ENCODE measurements at places on chromosomes 2 and 18. TPM values are rescaled to one million over a fixed set of nuclear protein-coding genes. Genes with fewer than 3 reads are reported as not detected.

AP1S3 gene
- total RNA-seq = 23.0 TPM

- no peaks in the 10 kb centered on the region for H3K36me3 ChIP-seq
- H3K4me3 ChIP-seq = no peak overlapping the region
- no peak overlapping the region for H3K27ac ChIP-seq
- no peak for DNase-seq
- no peaks in the 10 kb centered on the region for H3K27me3 ChIP-seq
Observed at GRCh38 chr2:209441541-209441940, 17.7 kb downstream of the MAP2 start.

- peak within 1 kb of the TSS; percentile 62 for H3K4me3 ChIP-seq
- peak; percentile 52 for DNase-seq
- H3K27me3 ChIP-seq = peaks cover 42% of the 10 kb centered on the region
- H3K36me3 ChIP-seq = no peaks in the 10 kb centered on the region
- peaks cover 11% of the 10 kb centered on the region for H3K4me1 ChIP-seq
Observed at GRCh38 chr2:176187899-176188773, at the start of gene HOXD1. HOXD1 (plus strand) TSS chr2:176188668; CDS start chr2:176188802, 134 bp downstream.

DNA sequence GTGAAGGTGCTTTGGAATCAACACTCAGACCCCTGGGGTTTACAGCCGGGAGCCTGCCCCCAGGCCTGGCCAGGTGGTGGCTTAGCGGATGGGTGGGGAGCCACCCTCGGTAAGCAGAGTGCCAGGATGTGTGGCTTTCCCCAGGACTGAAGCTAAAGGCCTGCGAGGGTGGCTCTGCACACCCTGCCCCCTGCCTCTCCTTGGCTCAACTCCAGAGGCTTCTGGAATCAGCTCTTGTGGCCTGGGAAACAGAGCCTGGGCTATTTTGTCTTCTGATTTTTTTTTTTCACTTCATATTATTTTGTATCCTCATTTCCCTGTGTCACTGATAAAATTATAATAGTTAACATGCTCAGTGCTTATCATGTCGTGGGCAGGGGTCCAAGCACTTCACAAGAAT lies 79.8 kb downstream of the RHOB start:
- peaks cover 8% of the 10 kb centered on the region for H3K4me1 ChIP-seq
- no peak overlapping the region for H3K27ac ChIP-seq
- no peak for DNase-seq
- no peak overlapping the region for H3K4me3 ChIP-seq
- H3K27me3 ChIP-seq = no peaks in the 10 kb centered on the region

EPAS1 gene
- 1.2 TPM for total RNA-seq

DNA sequence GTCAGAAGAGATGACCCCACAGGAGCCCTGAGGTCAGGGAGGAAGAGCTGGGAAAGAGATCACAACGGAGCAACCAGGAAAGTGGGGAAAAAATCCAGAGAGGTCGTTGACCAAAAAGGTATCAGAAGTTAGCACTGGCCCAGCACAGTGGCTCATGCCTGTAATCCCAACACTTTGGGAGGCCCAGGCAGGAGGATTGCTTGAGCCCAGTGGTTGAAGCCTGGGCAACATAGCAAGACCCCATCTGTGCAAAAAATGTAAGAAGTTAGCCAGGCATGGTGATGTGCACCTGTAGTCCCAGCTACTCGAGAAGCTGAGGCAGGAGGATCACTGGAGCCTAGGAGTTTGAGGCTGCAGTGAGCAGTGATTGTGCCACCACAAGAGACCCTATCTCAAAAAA lies 121.5 kb downstream of the GBX2 start:
- DNase-seq = no peak
- H3K27me3 ChIP-seq = no peaks in the 10 kb centered on the region
- H3K4me3 ChIP-seq = no peak overlapping the region
- no peaks in the 10 kb centered on the region for H3K36me3 ChIP-seq

LOXL3 gene
- total RNA-seq = 0.88 TPM

TWIST2 gene
- total RNA-seq = not detected

PIK3C3 gene
- 49.6 TPM for total RNA-seq

- H3K4me1 ChIP-seq = no peaks in the 10 kb centered on the region
- no peak for DNase-seq
- no peaks in the 10 kb centered on the region for H3K36me3 ChIP-seq
- no peaks in the 10 kb centered on the region for H3K27me3 ChIP-seq
- no peak overlapping the region for H3K4me3 ChIP-seq
Observed at GRCh38 chr2:190207930-190208329, 111.7 kb downstream of the HIBCH start.

- no peak for DNase-seq
- no peaks in the 10 kb centered on the region for H3K27me3 ChIP-seq
- H3K4me1 ChIP-seq = peaks cover 33% of the 10 kb centered on the region
- peaks cover 5% of the 10 kb centered on the region for H3K36me3 ChIP-seq
Observed at GRCh38 chr2:101820519-101820918, 123.0 kb downstream of the MAP4K4 start.

DNA sequence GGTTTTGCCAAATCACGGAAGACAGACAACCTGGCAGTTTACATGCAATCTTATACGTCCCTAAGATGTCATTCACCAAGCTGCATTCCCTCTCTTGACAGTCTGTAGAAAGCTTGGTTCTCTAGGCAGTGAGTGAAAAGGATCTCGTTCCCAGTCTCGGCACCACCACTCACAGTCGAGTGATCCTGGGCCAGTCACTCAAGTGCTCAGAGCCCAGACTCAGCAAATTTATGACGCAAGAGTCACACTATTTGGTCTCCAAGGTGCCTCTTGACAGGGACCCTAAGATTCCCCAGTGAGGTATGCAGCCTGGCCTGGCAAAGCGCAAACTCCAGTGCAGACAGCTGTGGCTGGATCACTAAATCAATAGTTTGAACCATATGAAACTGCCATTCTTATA lies 77.9 kb downstream of the EIPR1 start:
- peaks cover 10% of the 10 kb centered on the region for H3K4me1 ChIP-seq
- DNase-seq = no peak
- no peak overlapping the region for H3K4me3 ChIP-seq
- no peaks in the 10 kb centered on the region for H3K36me3 ChIP-seq
- H3K27me3 ChIP-seq = no peaks in the 10 kb centered on the region
- H3K27ac ChIP-seq = no peak overlapping the region

- DNase-seq = peak; percentile 18
- no peaks in the 10 kb centered on the region for H3K4me1 ChIP-seq
- no peak overlapping the region for H3K4me3 ChIP-seq
- H3K36me3 ChIP-seq = no peaks in the 10 kb centered on the region
Observed at GRCh38 chr2:79235135-79235534, 75.6 kb upstream of the REG3A start.

DNA sequence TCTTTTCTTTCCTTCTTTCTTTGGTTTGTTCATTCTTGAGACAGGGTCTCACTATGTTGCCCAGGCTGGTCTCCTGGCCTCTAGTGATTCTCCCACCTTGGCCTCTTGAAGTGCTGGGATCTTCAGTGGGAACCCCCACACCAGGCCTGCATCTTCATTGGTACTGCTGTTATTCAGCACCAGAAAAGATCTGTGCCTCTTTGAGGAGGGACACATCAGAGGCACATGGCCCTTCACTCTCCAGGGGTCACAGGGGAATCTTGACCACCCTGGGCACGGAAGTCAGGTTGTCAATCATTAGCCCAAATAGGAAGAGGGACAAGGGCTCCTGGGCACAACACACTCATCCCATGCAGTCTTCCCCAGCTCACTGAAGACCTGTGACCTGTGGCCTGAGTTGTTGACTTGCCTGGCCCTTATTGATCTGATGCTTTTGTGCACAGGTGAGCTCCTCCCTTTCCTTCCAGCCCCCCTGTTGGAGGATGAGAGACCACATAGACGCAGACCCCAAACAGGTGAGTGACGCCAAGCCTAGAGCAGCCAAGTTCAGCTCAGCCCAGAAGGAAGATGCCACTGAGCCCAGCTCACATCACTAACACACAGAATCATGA lies 33.0 kb upstream of the ODC1 start:
- no peaks in the 10 kb centered on the region for H3K36me3 ChIP-seq
- peaks cover 19% of the 10 kb centered on the region for H3K27me3 ChIP-seq
- no peak overlapping the region for H3K27ac ChIP-seq
- DNase-seq = no peak

DNA sequence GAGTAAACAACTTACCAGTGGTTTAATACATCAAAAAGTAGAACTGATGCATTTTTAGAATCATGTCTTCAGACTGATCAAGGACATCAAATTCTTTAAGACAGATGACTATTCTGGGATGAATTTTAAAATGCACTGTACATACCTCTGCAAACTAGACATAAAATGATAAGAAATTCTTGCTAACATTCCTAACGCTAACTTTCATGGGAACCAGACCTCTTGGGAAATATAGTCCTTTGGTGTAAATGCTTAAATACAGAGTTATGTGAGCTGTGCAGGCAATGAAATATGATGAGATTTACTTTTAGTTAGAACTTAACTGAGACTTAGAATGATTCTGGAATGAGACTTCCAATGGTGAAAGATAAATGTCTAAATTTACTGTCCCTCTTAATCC lies 562.0 kb downstream of the NR4A2 start:
- H3K27me3 ChIP-seq = no peaks in the 10 kb centered on the region
- DNase-seq = no peak
- H3K4me1 ChIP-seq = no peaks in the 10 kb centered on the region
- no peaks in the 10 kb centered on the region for H3K36me3 ChIP-seq
- no peak overlapping the region for H3K4me3 ChIP-seq

DNA sequence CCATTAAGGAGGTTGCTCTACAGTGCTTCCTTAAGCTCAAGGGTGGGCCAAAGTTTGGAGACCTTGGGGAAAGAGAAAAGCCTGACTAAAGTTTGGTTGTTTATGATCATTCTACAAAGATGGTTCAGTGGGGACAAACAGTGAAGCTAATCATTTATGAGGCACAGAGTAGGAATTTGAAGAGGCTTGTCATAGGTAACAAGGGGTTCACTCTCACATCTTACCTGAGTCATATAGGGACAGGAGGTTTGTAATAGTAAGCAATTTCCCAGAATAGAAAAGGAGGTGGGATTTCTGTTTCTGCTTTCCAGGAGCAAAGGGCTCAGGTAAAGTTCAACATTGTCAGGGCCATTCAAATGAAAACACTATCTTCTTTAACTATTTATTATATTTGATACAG lies 787.9 kb downstream of the CPS1 start:
- H3K4me1 ChIP-seq = no peaks in the 10 kb centered on the region
- H3K4me3 ChIP-seq = no peak overlapping the region
- DNase-seq = no peak

DNA sequence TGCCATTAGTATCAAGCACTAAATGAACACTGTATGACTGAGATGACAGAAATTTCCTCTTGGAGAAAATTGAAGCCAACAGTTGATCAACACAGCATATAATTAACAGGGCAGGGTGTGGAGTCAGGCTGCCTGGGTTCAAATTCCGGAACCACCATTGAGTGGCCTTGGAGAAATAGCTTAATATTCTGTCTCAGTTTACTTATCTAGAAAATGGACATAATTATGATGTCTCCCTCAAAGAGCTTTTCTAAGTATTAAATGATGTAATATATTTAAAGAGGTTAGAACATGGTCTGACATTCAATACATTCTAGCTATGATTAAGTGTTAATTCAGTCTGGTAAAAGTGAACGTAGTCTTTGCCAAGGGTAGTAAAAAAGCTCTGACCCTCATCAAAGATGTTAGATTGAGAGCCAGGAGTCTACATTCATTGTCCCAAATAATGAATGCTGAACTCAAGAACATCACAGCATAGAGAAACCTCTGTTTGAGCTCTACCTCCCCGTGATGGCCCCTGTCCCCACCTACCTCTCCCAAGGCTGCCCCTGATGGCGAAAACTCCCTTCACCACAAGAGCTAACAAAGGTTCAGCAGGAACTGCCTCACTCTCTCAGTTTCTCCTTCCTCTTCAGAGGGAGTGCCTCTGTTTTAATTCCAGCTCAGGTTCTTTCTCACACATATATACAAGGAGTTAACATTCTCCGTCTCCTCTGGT lies 2.7 kb upstream of the VWA3B start:
- H3K4me1 ChIP-seq = peaks cover 12% of the 10 kb centered on the region
- no peak overlapping the region for H3K27ac ChIP-seq
- no peak overlapping the region for H3K4me3 ChIP-seq
- H3K27me3 ChIP-seq = peaks cover 46% of the 10 kb centered on the region
- no peaks in the 10 kb centered on the region for H3K36me3 ChIP-seq
- no peak for DNase-seq

DNA sequence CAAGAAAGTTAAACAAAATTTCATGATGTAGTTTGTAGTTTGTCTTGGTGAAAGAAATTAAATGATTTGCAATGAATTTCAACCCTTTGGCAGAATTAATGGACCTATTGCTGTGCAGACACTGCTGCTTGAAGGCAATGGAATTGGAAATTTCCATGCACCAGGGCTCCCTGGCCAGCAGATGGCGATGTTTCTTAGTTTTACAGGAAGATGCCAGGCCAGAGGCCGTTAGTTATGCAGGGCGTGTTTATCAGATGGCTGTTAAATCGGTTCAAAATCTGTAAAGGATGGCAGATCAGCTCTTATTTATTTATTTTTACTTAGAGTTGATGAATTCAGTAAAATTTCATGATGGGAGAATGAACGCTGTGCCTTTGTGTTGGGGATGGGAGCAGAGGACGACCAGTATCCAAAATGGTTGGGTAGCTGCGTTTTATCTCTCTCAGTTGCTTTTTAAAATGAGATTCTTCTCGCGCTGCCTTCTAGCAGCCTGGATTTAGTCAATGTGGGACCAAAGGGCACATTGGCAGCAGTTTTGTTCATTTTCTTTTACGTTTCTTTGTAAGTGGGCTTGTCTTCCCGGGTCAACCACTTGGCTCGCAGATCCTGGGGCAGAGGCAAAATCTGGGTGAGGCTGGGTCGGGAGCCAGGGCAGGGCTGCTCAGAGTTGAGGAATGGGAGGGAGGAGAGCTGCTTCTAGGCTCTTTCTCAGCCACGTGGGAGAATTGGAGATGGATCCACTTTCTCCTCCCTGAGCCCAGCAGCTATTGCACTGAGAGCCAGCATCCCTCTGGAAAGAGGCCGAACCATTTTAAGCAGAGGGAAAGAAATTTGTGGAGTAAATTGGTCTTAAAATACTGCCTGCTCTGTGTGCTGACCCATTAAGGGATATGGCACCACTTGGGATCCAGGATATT lies 344.0 kb downstream of the PIK3C3 start:
- H3K4me3 ChIP-seq = no peak overlapping the region
- H3K27me3 ChIP-seq = no peaks in the 10 kb centered on the region
- H3K36me3 ChIP-seq = no peaks in the 10 kb centered on the region
- H3K4me1 ChIP-seq = peaks cover 4% of the 10 kb centered on the region
- peak; percentile 87 for DNase-seq

DNA sequence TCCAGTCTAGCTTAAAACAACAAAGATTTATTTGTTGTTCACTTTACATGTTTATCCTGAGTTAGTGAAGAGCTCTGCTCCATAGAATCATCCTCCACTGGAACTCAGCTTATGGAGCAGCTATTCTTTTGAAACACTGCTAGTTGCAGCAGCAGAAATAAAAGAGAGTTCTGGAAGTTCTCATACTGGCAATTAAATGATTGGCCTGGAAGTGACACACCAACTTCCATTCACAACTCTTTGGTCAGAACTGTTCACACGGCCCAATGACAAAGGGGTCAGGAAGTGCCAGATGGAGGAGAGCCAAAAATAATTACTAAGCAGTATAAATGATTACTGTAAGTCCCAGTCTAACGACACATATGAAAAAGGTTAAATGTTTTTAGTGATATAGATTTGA lies 39.1 kb downstream of the FBXO11 start:
- no peak overlapping the region for H3K27ac ChIP-seq
- no peaks in the 10 kb centered on the region for H3K36me3 ChIP-seq
- H3K4me1 ChIP-seq = peaks cover 33% of the 10 kb centered on the region
- peak; percentile 15 for DNase-seq
